ENCODE measurements at places on chromosomes 1 and 21.

GRCh38 chr1:91092503-91092902, 70.7 kb upstream of the ZNF644 start:
- no peak for DNase-seq

GRCh38 chr1:201436393-201436792, 14.9 kb upstream of the TNNI1 start:
- no peak for DNase-seq

- no peak for DNase-seq
These were observed 233.8 kb downstream of the TTLL7 start for GRCh38 chr1:83765125-83765524.

DNA sequence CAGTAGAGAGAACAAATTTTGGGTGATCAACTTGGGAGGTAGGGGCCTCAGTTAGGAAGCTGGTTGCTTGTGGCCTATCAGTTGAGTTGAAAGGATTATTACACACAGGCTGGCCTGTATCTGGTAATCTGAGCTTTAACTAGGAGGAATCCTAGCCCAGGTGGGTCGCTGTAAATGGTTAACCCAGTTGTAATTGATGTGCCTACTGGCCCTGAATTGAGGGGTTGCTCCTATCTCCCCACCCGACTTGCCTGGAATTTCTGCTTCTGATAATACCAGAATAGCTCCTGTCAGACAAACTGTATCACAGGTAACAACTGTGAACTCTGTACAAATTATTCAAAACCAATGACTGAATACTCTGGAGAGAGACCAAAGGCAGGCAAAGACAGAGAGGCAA, 210.4 kb upstream of the RUNX1 start:
- DNase-seq, result no peak

- DNase-seq, result peak; percentile 23
These were observed 235.2 kb downstream of the KCNT2 start for GRCh38 chr1:196372896-196373536.

GRCh38 chr1:67916140-67916886, 83.0 kb upstream of the GNG12 start:
- no peak for DNase-seq

GRCh38 chr1:966135-966703, at the start of gene PLEKHN1:
PLEKHN1 (plus strand) TSS chr1:966482; CDS start chr1:966532, 50 bp downstream.
- DNase-seq, result no peak

DNA sequence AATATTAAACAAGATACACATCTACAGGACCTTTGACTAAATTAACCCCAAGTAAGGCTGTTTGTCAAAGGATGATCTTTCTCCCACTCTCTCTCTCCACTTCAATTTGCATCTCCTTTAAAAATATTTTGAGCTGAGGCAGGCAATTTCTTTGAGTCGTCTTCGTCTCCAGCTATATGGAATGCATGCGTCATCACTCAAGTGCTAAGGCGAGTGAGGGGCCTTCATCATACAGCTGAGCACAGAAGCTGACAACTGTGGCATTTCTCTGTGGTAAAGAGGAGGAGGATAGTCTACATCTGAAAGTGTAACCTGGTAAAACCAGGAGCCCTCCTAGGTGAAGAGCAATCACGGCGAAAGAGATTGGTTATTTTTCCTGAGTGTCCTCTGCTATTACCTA, 7.6 kb downstream of the EPHX4 start:
- no peak for DNase-seq

- DNase-seq, result no peak
These were observed 8.4 kb downstream of the DENND2D start for GRCh38 chr1:111192074-111192473.

GRCh38 chr21:45042664-45043161, 31.7 kb upstream of the ADARB1 start:
- DNase-seq, result no peak

DNA sequence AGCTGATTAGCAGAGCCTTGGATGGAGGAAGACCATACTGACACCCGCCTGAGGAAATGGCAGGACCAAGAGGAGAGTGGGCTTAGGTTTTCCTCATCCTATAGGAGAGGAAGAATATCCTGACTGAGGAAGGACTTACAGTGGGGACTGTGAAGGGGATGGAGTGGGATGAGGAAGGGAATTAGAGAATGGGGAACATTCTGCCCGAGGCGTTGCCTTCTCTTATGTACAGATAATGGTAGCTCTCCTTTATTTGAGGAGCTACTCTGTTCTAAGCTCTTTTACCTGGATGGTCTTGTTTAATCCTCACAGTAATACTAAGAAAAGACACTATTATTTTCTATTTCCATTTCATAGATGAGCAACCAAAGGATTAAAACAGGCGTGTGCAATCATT, 56.0 kb downstream of the OLFML3 start:
- no peak for DNase-seq

DNA sequence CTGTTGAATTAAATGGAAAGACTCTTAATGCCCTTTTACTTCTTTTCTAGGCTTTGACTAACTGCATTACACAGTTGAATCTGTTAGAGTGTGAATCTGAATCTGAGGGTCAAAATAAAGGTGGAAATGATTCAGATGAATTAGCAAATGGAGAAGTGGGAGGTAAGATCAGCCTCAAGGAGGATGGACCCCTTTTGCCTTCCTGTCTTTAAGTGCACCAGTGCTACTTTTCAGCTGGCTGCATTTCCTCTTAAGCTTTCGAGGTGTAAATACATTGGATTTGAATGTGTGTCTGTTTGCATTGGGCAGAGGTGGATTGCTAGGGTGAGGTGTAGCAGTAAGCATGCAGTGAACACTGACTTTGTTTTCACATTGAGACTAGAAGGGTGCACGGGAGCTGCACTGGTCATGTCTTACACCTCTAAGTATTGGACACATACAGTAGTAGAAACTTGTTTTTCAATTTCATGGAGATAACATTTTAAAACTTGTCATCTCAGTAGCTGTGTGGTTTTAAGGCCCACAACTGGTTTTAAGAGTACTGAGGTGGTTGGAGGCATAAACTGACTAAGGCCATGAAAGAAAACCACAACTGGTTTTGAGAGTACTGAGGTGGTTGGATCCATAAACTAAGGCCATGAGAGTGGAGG, 35.4 kb downstream of the MIA3 start:
- no peak for DNase-seq

DNA sequence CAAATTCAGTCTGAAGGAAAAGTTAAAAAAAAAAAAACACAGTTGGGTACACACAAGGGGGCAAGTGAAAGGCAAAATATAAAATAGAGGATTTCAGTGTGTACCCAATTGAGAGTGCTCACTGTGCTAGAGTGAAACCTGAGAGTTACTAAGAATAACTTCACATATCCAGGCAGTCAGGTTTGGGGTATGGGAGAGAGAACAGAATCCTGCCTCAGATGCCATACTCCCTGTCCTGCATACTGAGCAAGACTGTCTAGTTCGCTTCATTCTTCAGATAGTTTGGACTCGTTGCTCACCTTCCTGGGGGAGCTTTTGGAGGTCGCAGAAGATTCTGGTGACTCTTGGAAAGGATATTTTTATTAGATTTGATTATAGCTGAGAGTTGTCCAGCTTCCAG, 20.4 kb downstream of the CEP85 start:
- DNase-seq, result no peak

- no peak for DNase-seq
These were observed 57.4 kb upstream of the AJAP1 start for GRCh38 chr1:4597020-4597419.

DNA sequence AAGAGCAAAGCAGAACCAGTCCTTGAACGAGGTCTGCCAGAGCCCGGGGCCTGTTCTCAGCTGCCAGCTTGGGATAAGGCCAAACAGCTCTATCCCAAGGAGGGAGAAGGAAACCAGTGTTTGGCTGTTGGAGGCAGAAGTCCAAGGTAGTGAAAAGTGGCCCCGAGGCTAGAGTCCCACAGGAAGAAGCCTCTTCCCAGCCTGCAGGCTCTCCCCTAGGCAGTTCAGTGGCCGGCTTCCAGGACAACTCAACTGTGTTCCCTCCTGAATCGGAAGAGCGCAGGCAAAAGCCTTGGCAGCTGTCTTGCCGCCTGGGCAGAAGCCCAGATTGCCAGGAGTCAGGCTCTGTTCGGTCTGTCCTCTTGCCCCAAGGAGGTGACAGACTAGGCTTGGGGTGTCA, 19.3 kb downstream of the QSOX1 start:
- no peak for DNase-seq

DNA sequence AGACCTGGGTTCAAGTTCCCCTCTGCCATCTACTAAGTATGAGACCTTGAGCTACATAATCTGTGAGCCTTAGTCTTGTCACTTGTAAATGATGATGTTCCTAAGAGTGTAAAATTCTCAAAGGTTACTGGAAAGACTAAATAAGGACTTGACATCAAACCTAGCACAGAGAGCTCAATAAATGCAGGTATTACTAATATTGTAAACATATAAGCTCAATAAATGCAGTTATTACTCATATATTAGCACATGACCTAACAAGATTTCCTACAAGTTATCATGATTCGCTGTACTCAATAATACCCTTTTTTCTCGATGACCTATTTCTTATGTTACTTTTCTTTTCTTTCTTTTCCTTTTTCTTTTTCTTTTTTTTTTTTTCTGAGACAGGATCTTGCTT, 174.9 kb downstream of the ZNF281 start:
- DNase-seq, result no peak

DNA sequence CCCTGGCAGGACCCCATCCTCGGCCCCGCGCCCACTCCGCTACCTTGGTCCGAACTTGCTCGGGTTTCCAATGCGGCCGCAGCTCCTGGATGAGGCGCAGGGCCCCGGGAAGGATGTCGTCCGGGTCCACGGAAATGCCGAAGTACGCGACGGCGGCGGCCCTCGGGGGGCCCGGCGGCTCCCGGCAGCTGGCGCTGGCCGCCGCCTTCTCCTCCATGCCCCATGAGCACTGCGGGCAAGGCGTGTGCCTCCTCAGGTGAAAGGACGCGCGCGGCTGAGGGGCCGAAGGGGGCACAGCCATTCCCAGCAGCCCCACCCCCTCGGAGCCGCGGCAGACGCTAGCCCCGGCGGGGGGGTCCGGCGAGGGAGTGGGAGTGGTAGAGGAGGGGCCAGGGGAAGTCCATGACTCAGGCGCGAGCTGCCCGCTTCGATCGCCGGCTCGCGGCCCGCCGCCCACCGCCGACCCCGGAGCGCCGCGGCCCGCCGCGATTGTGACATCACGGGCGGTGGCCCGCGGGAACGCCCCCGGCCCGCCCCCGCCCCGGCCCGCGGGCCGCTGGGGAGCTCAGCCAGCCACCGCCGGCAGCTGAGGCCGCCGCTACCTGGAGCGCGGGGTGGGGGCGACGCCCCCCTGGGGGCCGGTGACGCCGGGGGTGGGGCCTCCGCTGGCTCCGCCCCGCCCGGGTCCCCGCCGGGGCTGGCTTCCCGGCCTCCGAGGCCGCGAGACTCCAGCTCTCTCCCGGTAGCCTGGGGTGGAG, at the start of gene ETNK2:
Gene ETNK2 (minus strand): TSS at position 493 of the 758 bp plus-strand sequence. CDS start 192 bp downstream, at position 301.
- DNase-seq, result no peak

DNA sequence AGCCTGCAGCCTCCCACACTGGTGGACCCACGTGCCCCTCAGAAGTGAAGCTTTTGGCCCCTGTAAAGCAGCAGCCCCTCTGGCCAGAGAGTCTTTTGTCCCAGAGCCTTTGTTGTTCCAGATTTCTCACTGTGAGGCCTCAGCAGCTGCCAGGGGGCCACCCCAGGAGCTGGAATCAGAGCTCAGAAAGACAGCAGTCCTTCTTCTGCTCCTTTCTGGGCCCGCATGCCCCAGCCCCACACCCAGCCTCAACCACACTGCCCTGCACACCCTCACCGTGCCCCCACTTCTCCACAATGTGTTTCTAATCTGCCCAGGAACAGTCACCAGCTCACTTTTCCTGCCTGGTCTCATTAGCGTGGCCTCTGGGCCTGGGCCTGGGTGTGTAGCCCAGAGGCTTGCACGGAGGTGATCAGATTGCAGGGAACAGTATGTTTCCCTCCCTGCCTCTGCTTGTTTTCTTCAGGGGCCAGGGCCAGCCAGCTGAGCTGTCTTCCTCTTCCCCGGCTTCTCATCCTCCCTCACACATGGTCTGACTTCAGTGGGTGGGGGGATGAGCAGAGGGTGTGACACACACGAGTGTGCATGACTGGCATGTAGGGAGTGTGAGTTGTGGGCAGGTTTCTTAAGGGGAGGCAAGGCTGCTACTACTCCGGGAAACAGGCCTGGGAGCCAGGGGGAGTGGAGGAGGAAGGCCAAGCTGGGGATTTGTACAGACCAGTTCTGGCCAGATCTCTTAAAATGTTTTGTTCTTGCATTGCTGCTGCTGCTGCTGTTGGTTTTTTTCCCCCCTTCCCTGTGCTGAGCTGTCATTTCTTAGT, 82.5 kb upstream of the ZNF648 start:
- DNase-seq, result peak; percentile 27

GRCh38 chr1:116372191-116372590, 853 bp upstream of the ATP1A1 start:
- no peak for DNase-seq

DNA sequence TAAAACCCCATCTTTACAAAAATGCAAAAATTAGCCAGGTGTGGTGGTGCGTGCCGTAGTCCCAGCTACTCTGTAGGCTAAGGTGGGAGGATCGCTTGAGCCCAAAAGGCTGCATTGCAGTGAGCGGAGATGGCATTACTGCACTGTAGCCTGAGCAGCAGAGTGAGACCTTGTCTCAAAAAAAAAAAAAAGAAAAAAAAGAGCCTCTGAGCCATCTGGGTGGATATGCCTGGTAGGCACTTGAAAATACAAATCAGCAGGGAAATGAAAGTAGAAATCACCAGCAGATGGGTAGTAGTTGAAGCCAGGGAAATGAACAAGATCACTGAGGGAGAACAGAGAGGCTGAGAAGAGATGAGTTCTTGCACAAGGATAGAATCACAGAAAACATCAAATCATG, 131.0 kb upstream of the HMCN1 start:
- no peak for DNase-seq

- no peak for DNase-seq
These were observed 14.0 kb upstream of the CD247 start for GRCh38 chr1:167532375-167532774.

- no peak for DNase-seq
These were observed 190.0 kb upstream of the EDN2 start for GRCh38 chr1:41674522-41674921.

DNA sequence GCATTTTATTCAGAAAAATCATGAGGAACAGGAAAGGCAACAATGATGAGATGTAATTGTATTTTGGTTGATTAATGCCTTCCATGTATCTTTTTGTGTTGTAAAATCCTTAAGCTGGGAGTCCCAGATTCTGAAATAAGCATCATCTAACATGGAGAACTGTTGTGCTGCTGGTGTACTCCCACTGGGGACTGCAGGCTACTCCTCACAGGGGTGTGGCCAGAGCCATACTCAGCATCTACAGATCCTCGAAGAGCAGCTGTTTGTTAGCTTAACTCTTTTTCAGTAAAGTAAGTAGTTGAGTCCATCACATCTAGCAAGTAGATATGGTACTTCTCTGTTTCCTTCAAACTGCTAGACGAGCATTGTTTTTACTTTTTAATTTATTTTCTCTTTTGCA, 358.0 kb downstream of the BRINP3 start:
- DNase-seq, result no peak

GRCh38 chr21:27796106-27796505, 829.2 kb upstream of the ADAMTS5 start:
- DNase-seq, result no peak

DNA sequence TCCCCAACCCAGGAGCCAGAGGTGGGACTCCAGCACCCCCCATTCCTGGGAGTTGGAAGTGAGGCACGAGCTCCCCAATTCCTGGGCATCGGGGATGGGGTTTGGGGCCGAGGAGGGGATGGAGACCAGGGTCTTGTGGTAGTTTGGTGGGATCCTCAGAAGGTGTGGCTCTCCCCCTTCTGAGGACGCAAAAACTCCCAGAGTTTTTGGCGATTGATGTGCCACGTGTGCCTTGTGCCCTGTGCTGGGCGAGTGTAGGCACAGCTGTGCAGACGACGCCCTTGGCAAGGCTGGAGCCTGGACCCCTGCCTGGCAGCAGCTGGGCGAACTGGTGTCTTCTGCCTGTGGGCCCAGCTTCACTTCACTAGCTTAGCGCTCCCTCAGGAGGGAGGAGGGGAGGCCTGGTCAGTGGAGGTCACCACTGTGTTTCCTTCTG, 2.6 kb downstream of the GUK1 start:
- no peak for DNase-seq
